ENCODE measurements at places on chromosomes 5 and 9. TPM values are rescaled to one million over a fixed set of nuclear protein-coding genes. Genes with fewer than 3 reads are reported as not detected.

Gene QRFP
- not detected for total RNA-seq

DNA sequence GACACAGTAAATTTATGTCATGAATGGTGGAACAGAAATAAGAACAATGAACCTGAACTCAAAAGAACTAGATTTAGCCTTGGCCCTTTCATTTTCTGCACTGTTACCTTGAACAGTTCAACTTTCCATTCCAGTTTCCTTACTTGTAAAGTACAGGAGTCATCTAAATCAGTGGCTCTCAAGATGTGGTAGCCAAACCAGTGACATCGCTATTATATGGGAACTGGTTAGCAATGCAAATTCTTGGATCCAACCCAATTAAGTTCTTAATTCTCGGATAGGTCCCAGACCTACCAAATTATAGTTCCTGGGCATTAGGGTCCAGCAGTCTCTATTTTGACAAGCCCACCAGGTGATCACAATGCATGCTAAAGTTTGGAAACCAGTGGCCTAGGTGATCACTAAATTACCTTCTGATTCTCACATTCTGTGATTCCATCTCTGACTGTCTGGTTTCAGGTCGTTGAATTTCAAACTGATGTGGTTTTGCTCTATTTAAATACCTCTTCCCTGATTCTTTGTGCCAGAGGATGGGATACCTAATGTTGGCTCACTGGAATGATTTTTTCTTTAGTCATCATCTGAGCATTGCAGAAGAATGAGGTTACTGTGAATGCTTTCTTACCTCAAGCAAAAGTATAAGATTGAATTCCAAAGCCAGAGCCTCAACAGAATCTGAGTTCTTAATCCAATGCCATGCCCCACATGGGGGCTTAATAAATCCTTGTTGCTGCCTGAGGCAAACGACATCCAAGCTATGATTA, 253.8 kb downstream of the ENC1 start:
- peak overlapping the region; percentile 67 for H3K27ac ChIP-seq
- peak overlapping the region; percentile 12 for H3K4me3 ChIP-seq
- DNase-seq: peak; percentile 93
- peaks cover 28% of the 10 kb centered on the region for H3K4me1 ChIP-seq
- no peaks in the 10 kb centered on the region for H3K27me3 ChIP-seq

DNA sequence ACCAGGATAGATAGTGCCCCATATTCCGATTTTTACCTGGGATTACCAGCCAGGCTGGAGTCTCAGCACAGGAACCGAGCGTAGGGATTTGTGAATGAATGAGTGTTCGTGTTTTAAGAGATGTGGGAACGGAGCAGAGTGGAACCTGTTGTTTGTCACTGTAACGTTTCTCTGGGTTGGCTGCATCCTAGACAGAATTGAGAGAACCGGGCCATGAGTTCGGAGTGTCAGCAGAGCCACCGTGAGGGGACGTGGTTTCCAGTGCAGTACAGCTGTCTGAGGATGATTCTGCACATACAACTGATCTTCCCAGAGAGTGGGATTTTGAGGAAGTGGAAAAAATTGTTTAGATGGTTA, 1.2 kb downstream of the PDE8B start:
- H3K4me3 ChIP-seq: no peak overlapping the region
- no peaks in the 10 kb centered on the region for H3K36me3 ChIP-seq
- no peaks in the 10 kb centered on the region for H3K4me1 ChIP-seq
- H3K27me3 ChIP-seq: peaks cover 56% of the 10 kb centered on the region

Gene EFNA5
- total RNA-seq: 59.3 TPM

DNA sequence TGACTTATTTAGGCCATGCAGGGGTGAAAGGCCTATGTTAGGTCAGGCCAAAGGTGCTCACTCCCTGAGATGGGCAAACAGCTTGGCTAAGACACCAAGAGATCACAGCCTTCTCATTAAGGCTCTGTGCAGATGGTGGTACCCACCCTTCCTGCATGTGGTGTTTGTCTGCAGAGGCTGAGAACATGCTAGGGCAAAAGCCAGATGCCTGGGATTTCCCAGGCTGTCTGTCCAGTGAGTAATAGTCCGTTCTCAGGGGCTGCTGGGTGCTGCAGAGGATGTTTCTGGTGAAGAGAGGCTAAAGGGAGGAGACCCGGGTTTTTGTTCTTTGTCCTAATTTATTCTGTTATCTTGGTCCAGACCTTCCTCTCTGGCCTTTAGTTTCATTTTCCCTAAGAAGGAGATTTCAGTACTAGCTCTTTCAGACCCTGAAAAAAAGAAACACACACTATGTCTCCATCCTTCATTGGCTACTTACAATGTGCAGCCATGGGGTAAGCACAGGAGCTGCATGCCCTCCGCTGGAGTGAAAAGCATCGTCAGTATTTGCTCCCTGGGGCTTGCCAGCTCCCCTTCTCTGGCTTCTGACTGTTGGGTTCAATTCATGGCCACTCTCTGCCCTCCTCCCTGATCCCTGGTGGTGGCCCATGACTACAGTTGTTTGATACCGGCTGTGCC, 23.4 kb upstream of the GLRA1 start:
- H3K4me1 ChIP-seq: no peaks in the 10 kb centered on the region
- H3K27ac ChIP-seq: no peak overlapping the region
- no peaks in the 10 kb centered on the region for H3K27me3 ChIP-seq
- H3K36me3 ChIP-seq: no peaks in the 10 kb centered on the region
- no peak overlapping the region for H3K4me3 ChIP-seq
- no peak for DNase-seq

DNA sequence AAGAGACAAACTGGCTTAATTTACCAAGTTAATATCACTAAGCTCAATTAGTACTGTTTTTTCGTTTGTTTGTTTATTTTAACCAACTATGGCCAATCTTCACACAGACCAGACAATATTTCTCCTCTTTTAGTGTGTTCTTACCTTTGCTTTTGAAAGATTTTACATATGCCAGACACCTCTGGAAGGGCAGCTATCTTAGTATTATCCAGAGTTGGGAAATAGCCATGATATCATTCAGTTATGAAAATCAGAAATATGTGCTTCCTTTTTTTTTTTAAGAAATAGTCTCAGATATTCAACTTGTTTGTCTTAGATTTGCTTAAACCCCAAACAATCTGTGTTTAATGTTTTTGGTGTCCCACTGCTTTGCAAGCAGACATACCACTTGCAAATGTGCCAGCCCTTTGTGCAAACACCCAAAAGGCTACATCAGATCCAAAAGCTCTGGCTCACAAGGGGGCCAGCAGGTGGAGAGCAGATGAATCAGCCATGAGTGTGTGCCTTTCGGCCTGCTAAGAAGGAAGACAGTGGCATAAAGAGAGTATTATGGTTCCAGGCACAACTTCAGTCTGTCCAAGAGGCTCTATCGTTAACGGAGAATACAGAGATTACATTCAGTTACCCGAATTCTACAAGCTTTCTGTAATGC, 147.6 kb downstream of the EFNA5 start:
- no peak overlapping the region for H3K4me3 ChIP-seq
- H3K27ac ChIP-seq: no peak overlapping the region
- no peak for DNase-seq
- no peaks in the 10 kb centered on the region for H3K27me3 ChIP-seq

Gene CARTPT
- total RNA-seq: not detected

Gene DCTN3
- 93.0 TPM for total RNA-seq

GRCh38 chr5:176536132-176536901, 885 bp downstream of the RNF44 start:
- H3K4me3 ChIP-seq: peak overlapping the region; percentile 88
- peaks cover 29% of the 10 kb centered on the region for H3K4me1 ChIP-seq
- peak overlapping the region; percentile 90 for H3K27ac ChIP-seq

GRCh38 chr5:131264451-131265099, 722 bp downstream of the CDC42SE2 start:
- H3K27me3 ChIP-seq: no peaks in the 10 kb centered on the region
- peaks cover 8% of the 10 kb centered on the region for H3K4me1 ChIP-seq
- no peaks in the 10 kb centered on the region for H3K36me3 ChIP-seq
- no peak for DNase-seq

- peaks cover 13% of the 10 kb centered on the region for H3K4me1 ChIP-seq
- H3K4me3 ChIP-seq: no peak overlapping the region
- peak; percentile 98 for DNase-seq
- no peaks in the 10 kb centered on the region for H3K27me3 ChIP-seq
- peak overlapping the region; percentile 54 for H3K27ac ChIP-seq
- peaks cover 14% of the 10 kb centered on the region for H3K36me3 ChIP-seq
These were observed 15.5 kb downstream of the C5orf15 start for GRCh38 chr5:133952729-133953567.

GRCh38 chr5:73031839-73032238, 76.0 kb downstream of the FCHO2 start:
- DNase-seq: peak; percentile 79
- peaks cover 23% of the 10 kb centered on the region for H3K4me1 ChIP-seq
- peak overlapping the region; percentile 66 for H3K27ac ChIP-seq
- H3K27me3 ChIP-seq: no peaks in the 10 kb centered on the region
- no peaks in the 10 kb centered on the region for H3K36me3 ChIP-seq

Gene NUTM2F
- not detected for total RNA-seq

DNA sequence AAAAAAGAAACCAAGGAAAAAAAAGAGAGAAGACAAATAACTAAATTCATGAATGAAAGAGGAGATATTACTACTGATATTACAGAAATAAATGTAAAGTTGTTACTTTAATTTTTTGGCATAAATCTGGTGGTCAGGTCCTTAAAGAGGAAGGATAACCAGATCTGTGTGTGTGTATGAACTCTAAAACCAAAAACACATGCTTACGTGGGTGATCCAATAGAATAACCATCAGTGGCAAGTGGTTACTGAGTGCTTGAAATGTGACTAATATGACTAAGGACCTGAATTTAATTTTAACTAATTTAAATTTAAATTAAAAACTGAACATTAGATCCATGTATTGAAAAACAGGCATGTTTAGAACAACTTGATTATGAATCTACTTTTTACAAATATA, 10.3 kb downstream of the SLC28A3 start:
- DNase-seq: no peak
- H3K36me3 ChIP-seq: no peaks in the 10 kb centered on the region
- no peak overlapping the region for H3K27ac ChIP-seq
- H3K4me3 ChIP-seq: no peak overlapping the region
- peaks cover 5% of the 10 kb centered on the region for H3K4me1 ChIP-seq

Gene MZB1
- not detected for total RNA-seq

DNA sequence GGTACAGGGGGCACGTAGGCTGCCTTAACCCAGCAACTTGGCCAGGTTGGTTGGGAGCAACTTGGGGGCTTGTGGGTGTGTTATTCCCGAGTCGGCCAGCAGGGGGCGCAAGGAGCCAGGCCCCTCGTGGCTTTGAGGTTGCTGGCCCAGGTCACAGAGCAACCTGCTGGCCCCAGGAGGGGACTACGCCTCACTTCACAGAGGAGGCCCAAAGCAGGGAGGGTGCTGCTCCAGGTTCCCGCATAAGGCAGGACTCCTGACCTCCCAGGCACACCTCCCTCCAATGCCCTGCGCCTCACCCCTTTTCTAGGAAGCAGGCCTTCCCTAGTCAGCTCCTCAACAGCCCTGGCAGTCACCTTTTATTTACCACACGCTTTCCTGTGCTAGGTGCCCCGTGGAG, 18.1 kb downstream of the KYAT1 start:
- H3K4me3 ChIP-seq: no peak overlapping the region
- H3K4me1 ChIP-seq: no peaks in the 10 kb centered on the region
- no peaks in the 10 kb centered on the region for H3K36me3 ChIP-seq

DNA sequence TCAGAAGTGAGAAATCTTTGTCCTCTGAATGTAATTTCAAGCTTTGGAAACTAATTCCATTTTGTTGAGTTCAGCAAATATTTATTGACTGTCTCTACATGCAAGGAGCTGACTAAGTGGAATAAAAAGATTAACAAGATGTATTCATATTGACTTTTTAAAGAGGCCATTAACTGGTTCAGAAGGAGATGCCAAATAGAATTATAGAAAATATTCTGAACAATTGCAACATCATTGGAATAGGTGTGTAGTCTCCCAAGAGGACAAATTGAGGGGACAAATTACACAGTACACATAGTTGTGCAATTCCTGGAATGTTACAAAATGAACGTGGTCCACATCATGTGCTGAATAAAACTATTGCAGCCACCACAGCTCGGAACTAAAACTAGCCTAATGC, 224.2 kb downstream of the NPR3 start:
- no peaks in the 10 kb centered on the region for H3K27me3 ChIP-seq
- no peak for DNase-seq
- no peaks in the 10 kb centered on the region for H3K36me3 ChIP-seq
- H3K4me3 ChIP-seq: no peak overlapping the region
- H3K4me1 ChIP-seq: no peaks in the 10 kb centered on the region

Gene SPATA31D4
- not detected for total RNA-seq

- H3K27ac ChIP-seq: no peak overlapping the region
- no peak for DNase-seq
- no peaks in the 10 kb centered on the region for H3K27me3 ChIP-seq
- peaks cover 8% of the 10 kb centered on the region for H3K4me1 ChIP-seq
These were observed 104.7 kb upstream of the PIK3R1 start for GRCh38 chr5:68110894-68111293.

- H3K27ac ChIP-seq: no peak overlapping the region
- no peak for DNase-seq
- no peaks in the 10 kb centered on the region for H3K27me3 ChIP-seq
These were observed 9.6 kb downstream of the NDFIP1 start for GRCh38 chr5:142118155-142118686.

DNA sequence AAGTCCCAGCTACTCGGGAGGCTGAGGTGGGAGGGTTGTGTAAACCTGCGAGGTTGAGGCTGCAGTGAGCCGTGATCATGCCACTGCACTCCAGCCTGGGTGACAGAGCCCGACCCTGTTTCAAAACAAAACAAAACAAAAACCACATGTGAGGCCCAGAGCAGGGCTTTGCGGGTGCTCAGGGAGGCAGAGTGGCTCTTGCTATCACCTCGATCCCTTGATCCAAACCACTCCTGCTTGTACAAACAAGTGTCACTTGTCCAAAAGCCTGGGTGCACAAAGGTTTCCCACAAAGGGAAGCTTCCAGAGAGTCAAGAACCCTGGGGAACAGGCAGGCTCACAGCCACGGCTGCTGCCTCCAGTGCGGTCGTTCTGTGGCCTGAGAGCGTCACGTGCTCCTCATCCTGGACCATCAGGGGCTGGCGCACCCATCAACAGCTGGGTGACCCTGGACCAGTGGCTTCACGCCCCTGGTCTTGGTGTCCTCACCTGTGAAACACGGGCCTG, 162.7 kb downstream of the C9orf50 start:
- H3K4me3 ChIP-seq: no peak overlapping the region
- H3K36me3 ChIP-seq: no peaks in the 10 kb centered on the region
- H3K4me1 ChIP-seq: peaks cover 33% of the 10 kb centered on the region
- H3K27ac ChIP-seq: no peak overlapping the region

Gene DIRAS2
- 0.27 TPM for total RNA-seq

DNA sequence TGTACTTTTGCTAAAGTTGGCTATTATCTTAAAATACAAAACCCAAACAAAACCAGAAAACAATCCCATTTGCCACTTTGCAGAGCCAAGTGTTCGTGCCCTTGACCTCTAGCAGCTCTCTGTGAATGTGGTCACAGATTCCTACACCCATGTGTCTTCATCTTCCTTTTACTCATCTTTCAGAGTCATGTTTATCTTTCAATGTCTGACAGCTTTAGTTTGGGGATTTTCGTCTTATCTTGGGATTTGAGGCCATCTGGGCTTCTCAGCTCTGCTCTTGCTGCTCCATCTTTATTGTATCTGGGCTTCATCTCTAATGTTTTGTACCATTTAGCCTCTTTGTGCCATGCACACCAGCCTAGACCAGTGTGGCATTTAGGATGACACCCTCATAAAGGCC, 81.0 kb downstream of the DAPK1 start:
- H3K4me3 ChIP-seq: no peak overlapping the region
- no peaks in the 10 kb centered on the region for H3K27me3 ChIP-seq
- no peaks in the 10 kb centered on the region for H3K36me3 ChIP-seq
- no peak overlapping the region for H3K27ac ChIP-seq
- no peak for DNase-seq

Measured in astrocyte (in vitro differentiated cells and primary cell).